ENCODE measurements at places on chromosomes 5 and 9. TPM values are rescaled to one million over a fixed set of nuclear protein-coding genes. Genes with fewer than 3 reads are reported as not detected.

DNA sequence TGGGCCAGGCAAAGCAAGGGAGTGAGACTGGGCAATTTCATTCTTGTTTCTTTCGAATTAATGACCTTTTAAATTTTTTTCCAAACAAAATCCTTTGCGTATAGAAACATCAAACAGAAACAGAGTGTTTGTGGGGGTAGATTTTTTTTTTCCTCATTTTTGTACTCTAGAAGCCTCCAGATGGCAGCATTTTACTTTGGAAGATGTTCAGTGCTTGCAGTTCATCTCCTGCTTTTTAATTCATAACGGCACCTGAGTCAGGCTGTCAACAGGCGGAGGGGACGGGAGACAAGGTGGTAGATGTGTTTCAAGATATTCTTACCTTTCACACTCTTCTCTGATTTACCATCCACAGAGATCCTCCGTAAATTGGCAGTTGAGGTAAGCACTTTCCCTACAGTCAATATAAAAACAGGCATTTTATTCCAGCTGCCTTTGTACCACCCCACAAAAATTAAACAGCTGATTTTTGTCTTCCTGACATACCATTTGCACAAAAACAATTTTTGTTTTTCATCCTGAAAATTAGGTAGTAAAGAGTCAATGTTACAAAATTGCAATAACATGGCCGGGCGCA, 99.5 kb upstream of the FBXL17 start:
- DNase-seq, result no peak

GRCh38 chr5:113520429-113520828, 6.9 kb downstream of the YTHDC2 start:
- peak; percentile 59 for DNase-seq

DNA sequence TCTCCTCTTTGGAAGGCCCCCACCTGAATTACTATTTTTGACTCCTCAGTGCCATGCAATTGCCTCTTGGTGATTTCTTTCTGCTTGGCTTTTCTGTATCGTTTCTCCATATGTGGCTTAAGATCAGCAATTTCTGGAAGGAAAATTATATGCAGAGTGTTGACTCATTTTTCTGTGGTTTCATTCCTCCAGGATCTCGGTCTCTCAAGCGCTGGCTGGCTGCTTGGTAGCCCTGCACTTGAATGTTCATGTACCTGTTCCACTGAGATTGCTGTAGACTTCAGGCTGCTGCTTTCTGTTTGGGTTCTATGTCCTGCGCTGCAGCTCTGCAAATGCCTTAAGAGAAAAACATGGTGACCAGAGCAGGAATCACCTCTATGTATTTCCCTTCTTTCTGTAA, 77.6 kb downstream of the INIP start:
- no peak for DNase-seq

GRCh38 chr5:126963822-126964375, 66.5 kb downstream of the MARCHF3 start:
- DNase-seq, result no peak

DNA sequence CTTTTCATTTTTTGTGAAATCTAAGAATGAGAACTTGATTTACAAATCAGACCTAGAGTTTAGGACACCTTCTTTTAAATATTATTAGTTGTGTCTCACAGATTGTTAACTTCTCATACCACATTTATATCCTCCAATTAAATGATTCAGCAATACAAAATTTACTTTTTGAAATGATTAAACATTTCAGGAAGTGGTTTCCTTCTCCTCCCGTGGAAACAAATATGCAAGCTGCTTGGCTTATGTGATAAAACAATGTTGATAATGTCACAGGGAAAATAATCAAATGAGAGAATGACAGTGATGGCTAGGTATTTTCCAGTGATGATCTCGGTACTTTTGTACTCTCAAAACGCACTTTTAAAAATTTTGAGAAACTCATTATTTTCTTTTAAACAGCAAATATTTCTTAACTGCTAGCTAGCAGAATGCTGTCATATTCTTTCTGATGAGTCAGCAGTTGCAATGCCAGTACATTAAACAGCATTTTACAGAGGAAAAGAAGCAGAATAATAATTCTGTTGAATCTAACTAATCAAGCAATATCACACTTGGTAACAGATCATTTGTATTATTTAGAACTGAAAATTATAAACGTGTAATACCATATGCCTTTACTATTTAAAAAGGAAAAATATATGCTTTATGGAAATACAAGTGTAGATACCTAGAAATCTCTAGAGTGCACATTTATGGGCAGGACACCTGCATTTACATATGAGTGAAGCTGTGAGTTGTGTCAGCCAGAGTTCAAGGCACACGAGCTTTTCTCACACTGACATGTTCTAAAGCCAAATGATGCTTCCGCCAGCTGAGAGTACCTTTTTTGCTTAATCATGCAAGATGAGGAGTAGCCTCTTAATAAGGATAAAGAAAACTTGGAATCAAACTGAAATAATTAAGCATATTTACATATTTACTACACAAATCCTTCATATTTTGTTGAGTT, 53.6 kb upstream of the CDH18 start:
- DNase-seq, result no peak

GRCh38 chr5:153905219-153905618, 133.5 kb downstream of the FAM114A2 start:
- DNase-seq, result no peak

DNA sequence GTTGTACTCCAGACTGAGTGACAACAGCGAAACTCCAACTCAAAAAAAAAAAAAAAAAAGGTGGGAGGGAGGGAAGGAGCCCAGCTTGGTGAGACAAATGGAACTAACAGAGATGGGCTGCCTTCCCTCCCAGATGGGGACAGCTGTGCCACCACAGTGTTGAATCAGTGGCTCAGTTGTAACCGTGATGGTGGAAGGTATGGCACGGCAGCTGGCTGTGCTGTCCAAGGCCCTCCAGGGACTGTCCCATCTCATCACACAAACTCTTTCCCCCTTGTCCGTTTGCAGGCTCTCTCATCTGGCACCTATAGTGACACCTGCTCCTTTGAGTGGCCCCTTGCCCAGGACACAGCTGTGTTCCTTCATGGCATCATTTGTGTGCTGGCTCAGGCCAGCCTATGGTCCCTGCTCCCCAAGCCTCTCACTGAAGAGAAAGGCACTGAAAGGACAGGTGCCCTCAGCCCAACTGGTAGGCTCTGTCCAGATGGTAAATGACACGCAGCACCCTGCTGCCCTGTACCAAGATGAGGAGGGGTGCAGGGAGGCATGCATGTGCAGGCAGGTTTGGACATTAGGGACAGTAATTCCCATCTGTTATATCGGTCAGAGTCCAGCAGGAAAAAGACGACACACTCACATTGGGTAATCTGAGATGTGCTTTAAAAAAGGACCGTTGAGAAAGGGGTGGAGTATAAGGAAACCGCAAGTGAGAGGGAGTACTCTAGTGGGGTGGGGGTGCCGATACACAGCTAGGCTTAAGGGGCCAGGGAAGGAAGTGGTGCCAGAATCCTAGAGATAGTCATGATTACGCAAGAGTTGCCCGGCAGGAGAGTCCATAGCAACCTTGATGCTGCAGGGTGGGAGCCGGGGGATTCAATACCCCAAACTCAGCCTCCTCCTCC, 4.3 kb downstream of the SMIM33 start:
- no peak for DNase-seq

- no peak for DNase-seq
Observed at GRCh38 chr5:73280821-73281746, 108.1 kb downstream of the TMEM174 start.

DNA sequence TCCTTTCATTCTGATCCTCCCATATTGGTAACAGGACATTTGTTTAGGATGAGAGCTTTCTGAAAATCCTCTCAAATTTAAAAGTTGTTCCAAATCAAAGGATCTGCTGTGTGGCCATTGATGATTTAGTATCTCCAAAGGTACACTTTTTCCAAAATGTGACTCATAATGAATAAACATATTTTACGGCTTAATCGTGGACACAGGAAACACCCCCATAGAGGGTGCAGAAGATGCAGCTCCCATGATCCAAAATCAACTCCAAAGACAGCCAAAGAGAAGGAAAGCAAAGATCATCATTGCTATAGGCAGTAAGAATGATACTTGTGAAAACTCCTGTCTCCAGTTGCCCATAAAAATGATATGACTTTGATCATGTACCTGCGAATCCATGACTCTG, 239.7 kb downstream of the PIK3R1 start:
- no peak for DNase-seq

- no peak for DNase-seq
Observed at GRCh38 chr5:19536387-19536786, 451.6 kb downstream of the CDH18 start.

GRCh38 chr5:94796586-94796985, 178.1 kb downstream of the SLF1 start:
- no peak for DNase-seq

- DNase-seq, result no peak
Observed at GRCh38 chr5:96503501-96504236, 70.6 kb upstream of the PCSK1 start.

- no peak for DNase-seq
Observed at GRCh38 chr9:13735181-13735580, 455.7 kb upstream of the MPDZ start.

- DNase-seq, result no peak
Observed at GRCh38 chr5:157085930-157086329, 22.9 kb downstream of the HAVCR2 start.

DNA sequence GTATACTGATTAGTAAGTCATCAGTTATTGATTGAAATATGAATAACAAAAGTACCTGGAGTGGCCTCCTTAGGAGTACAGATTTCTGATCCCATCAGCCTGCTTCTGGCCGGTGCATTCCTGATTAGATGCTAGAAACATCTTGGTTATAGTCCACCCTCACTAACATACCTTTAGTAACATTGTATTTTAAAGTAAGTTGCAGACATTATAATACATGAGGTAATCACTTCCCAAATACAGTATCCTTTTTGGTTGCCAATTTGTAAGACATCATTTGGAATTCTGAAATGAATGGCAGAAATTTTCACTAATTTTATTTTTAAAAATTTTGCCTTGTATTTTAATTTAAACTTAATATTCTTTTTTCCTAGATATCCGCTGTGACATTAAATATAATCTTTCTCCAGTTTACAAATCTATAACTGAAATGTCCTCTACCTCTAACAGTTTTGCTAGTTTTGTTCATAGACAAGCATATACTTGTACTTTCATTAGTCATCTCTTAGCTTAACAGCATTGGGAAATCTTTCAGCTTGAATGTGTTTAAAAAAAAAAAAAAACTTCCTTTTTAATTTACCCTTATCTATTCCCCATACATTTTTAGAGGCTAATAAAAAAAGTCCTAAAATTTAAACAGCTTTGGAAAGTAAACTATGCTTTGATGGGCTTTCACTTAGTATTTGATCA, 178.9 kb downstream of the XRCC4 start:
- DNase-seq, result no peak

Gene SCAI
- 16.9 TPM for total RNA-seq

Gene IL11RA
- 55.2 TPM for total RNA-seq

Gene IFNA13
- not detected for total RNA-seq

Gene GFI1B
- 0.12 TPM for total RNA-seq

Gene BARX1
- 0.38 TPM for total RNA-seq

Gene TAS2R1
- total RNA-seq, result not detected

Gene CCIN
- total RNA-seq, result not detected

Gene ADRB2
- total RNA-seq, result 0.60 TPM

Gene PCDHB8
- total RNA-seq, result not detected

Measured in activated T-cell treated with anti-CD3 and anti-CD28 coated beads, Interleukin-2, amount 50 U/mL, for 72 hours (primary cell).